WTC11 (cell line): ENCODE measurements at places on chromosomes 13 and 19.

GRCh38 chr19:41879670-41880328 lies 2.7 kb downstream of the CD79A start:
- DNase-seq, result no peak

DNA sequence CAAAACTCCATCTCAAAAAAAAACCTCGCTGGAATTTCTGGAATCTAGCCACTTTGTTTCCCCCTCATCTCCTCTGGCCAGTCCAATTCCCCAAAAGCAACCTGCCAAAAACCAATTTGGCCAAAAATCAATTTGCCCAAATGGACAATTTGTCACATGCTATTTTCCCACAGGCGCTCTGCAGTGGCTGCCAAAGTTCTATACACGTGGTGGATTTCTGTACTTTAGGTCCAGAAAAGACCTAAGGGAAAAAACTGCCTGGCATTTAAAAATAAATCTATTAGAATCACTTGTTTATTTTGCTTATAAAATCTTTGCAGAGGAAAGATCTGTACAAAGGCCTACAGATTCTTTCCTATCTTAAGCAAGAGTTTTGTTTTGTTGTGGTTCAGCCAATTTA lies 79.4 kb downstream of the MAP4K1 start:
- DNase-seq, result no peak

DNA sequence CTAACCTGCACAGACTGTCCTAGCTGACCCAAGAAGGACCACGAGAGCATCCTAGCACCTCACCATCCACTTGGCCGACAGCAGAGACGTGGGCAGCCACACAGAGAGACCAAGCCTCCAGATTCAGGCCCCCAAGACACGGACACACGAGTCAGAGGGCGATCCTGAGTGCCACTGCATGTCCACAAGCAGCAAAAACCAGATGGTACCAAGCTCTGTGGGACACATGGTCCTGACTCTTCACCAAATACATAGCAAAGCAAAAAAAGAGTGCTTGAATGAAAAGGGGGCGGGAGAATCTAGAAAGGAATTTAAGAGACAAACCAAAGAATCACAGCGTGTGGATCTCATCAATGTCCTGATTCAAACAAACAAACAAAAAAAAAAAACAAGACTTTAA lies 45.2 kb downstream of the MLLT1 start:
- DNase-seq, result no peak

DNA sequence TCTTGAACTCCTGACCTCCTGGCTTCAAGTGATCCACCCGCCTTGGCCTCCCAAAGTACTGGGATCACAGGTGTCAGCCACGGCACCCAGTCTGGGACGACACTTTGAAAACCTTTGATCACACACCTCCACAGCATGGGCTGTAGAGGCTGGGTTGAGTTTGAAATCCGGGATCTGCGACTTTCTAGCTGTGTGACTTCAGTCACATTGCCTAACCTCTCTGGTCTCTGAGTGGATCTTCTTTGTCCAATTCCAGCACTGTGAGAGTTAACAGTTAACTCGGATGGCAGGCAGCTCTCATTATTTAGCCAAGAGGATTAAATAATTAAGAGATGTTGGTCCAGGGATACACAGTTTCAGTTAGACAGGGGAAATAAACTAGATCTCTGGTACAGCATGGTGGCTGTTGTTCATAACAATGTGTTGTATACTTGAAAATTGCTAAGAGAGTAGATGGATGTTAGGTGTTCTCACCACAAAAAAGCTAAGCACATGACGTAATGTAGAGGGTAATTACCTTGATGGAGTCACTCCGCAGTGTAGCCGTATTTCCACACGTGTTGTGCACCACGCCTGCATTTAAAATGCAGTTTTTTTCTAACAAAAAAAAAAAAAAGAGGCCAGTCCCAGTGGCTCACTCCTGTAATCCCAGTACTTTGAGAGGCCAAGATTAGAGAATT lies 1.9 kb downstream of the GALP start:
- no peak for DNase-seq

- DNase-seq, result no peak
These were observed 41.3 kb upstream of the RCBTB2 start for GRCh38 chr13:48574041-48574796.
